Hippocampal formation (tissue), 2 donors: ENCODE measurements at places on chromosomes 6 and 20.

DNA sequence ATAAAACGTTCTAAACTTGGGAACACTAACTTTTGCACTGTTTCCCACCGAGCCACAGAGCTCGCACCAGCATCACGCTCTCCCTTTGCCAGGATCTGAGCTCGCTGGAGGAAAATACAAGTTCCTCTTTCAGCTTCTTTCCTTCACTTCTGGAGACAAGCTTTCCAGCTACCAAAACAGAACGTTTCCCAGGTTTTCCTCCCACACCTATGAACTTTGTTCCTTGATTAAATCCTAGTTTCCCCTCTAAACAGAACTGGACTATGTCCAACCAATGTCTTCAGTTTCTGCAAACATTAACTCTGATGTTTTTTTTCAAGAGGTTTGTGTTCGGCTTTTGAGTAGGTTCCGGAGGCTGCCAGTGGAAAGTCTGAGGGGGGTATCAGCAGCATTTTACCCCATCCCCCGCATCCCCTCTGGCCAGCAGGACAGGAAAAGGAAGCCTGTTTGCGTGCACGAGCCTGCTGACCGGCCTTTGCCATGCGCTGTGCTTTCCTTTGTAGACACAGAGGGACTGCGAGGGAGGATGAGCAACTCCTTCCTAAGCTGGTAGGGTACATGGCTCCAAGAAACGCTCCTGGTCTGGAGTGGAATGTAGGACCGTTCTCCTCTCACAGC, 135.5 kb downstream of the LY86 start:
- DNase-seq: no peak

DNA sequence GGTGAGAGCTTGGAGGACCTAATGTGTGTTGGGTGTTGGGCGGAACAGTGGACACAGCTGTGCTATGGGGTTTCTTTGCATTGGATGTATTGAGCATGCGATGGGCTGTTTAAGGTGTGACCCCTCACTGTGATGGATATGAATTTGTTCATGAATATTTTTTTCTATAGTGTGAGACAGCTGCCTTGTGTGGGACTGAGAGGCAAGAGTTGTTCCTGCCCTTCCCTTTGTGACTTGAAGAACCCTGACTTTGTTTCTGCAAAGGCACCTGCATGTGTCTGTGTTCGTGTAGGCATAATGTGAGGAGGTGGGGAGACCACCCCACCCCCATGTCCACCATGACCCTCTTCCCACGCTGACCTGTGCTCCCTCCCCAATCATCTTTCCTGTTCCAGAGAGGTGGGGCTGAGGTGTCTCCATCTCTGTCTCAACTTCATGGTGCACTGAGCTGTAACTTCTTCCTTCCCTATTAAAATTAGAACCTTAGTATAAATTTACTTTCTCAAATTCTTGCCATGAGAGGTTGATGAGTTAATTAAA, 3.0 kb downstream of the HLA-A start:
- no peak for DNase-seq

GRCh38 chr20:2357114-2357513, 23.6 kb upstream of the TGM6 start:
- no peak for DNase-seq

DNA sequence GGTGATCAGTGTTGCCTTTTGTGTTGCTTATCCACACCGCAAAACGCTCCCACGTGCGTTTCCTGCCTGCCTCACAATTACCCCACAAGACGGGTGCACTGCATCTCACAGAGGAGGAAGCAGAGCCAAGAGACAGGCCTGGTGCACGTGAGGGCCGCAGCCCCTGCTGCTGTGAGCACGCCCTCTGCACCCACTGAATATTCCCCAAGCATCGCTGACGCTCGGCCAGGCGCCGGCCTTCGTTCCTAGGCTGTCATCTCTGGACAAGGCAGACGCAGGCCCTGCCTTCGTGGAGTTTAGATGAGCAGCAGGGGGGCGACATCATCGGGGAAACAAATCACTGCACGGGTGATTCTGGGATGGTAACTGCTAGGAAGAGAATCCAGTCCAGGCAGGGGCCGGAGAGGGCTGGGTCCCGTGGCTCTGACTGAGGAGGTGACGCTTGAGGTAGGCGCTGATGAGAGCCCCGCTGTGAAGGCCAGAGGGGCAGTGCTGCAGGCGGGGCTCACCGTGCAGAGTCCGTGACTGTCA, 162.4 kb upstream of the QKI start:
- no peak for DNase-seq

GRCh38 chr20:7346562-7346961, 579.1 kb downstream of the BMP2 start:
- DNase-seq: no peak
